ENCODE measurements at places on chromosomes 2 and 18. TPM values are rescaled to one million over a fixed set of nuclear protein-coding genes. Genes with fewer than 3 reads are reported as not detected.

Gene GPR39
- polyA plus RNA-seq = 2.2 TPM

Gene UCN
- 0.83 TPM for polyA plus RNA-seq

Gene IL1RN
- 28.5 TPM for polyA plus RNA-seq

Gene TBC1D8
- 13.5 TPM for polyA plus RNA-seq

Gene CTDP1
- polyA plus RNA-seq = 7.6 TPM

Gene AQP12A
- polyA plus RNA-seq = not detected

Gene NABP1
- 35.5 TPM for polyA plus RNA-seq

Gene GALNT5
- not detected for polyA plus RNA-seq

Gene PTCD3
- 36.7 TPM for polyA plus RNA-seq

All from liver (tissue), 10 donors.